ENCODE measurements at places on chromosomes 1 and 21.

DNA sequence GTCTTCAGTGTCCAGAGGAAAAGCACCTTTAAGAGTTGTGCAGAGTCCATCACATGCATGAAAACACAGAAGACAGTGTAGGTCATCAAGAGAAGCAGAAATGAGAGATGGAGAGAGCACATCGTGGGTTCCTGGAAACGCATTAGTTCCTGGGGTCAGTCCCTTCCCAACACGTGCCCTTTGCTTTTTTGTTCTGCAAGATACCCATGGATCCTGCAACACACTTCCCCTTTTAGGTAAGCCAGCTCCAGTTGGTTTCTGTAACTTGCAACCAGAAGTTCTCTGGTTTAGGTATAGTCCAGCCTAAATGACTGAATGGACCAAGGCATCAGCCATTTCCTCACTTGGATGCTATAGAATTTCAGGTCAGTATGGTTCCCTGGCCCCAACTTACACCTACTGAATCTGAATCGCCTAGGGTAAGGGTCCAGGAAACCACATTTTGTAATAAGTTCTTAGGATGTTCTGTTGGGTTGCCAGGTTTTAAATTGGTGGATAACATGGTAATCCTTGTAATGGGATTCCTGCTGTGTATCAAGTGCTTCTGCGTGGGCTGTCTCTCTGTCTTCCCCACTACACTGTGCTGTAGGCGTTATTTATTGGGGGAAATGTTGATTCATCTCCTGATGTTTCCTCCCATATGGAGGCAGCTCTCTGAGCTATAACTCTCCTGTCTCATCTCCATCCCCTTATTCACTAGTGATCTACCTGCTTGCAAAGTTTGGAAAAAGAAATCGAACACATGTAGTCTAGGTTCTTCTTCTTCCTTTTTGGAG is 230.6 kb downstream of the TNR start:
- DNase-seq = no peak

DNA sequence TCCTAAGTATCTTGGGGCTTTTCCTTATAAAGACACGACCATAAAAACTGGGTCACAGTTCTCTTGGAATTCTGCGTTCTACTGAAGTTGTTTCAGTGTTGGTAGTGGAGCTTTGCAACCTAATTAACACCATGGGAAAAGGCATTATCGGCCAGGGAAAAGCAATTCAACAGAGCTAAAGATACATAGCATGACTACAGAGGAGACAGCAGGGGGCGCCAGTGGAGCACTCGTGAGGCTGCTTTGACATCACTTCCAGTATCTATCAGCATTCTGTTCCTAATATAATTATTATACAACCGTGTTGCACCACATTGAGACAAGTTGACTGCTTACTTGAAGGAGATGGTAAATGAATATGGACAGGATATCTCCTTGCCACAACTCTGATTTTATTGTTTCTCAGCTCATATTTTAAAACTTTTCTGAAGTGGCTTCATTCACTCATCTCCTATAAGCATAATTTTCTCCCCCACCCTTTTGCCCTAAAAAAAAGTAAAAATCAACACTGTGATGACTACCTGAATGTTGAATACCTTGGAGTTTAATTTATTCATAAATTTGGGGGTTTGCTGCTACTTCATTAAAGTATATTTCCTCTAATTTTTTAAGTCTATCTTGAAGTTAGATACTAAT is 39.4 kb downstream of the ZP4 start:
- no peak for DNase-seq

DNA sequence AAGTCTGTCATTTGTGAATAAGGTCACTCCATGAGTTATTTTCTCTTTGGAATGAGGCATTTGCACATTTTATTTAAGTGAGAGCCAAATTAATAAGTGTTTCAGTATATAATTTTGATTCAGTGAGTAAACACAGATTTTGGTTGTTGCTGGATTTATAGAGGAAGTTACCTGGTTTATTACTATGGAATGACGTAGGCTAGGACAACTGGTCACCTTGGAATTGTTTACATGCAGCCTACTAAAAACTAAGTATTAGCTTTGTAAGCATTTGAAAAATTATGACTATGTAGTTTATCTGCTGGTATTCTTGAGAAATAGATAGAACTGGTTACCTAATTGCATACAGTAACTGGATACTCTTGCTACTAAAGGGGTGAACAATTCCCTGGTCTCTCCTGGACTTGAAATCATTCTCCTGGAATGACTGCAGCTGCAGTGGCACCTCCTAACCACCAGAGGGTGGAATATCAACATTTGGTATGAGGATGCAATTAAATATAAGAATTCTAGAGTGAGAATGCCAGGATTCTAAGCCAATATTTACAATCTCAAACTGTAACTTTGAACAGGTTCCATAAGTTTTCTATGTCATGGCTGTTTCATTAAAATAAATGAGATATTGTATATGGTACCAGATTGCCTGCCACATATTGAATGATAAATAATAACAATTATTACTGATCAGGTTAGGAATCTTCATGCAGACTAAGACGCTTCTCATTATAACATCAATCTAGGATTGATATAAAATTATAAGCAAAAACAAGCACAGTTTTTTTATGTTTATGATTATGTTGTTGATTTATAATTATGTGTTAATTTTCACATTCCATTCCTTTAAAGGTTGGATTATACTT is 3.5 kb upstream of the KRTAP27-1 start:
- DNase-seq = no peak

GRCh38 chr1:206723805-206724472 is 39.2 kb downstream of the MAPKAPK2 start:
- no peak for DNase-seq

- no peak for DNase-seq
Measured at GRCh38 chr1:248243204-248243603, 12.0 kb downstream of the OR2M4 start.

DNA sequence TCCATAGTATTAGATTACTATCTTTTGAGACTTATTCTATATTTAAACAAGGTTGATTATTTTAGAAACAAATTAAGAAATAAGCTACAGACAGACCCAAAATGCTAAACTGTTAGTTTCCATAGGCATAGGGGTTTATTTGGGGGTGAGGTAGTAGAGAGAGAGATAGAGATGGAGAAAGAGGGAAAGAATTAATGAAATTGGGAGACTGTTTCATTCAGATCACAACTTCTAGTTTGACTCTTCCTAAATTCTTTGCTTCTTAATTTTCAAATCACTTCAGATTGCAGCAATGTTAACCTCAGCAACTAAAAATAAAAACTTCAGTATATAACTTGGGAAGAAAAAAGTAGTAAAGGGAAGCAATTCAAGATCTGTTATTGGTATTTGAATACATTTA is 3.4 kb downstream of the JUN start:
- DNase-seq = no peak

DNA sequence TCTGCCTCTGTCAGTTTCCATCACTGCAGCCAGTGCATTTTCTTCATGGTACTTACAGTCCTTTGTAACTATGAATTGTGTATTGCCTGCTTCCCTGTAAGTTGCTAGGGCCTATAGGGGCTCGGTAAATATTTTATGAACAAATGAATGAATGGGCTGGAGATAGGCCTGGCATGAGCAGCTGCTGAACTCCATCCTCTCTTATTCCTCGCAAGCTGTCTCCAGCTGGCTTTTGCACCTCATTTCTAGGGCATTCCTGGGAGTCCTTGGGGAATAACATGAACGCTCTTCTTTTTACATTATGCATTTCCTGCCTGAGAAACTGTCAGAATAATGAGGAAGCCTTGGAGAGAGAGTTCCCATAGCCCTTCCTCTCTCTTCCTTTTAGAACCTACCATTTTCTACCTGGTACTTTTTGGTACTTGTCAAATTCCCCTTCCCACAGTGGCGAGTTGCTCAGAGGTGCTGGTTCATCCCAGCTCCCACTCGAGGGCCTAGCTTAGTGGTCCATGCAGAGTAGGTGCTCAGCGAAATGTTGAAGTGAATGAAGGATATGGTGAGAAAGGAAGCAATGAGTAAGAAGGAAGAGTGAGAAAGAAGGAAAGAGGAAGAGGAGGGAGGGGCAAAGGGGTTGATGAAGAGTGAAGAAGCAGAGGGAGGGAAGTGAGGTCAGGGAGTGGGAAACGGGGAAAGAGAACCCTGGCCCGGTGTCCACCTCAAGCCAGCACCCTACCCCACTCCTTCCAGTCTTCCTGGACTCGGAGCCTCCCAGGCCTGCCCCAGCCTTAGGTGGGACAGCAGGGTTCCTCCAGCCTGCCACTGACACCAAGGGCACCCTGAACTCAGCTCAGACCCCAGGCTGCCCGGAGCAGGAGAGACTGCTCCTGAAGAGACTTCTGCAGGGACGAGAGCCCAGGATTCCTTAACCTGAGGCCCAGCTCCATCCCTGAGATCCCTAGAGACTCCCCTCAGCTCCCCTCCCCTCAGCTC is 29.6 kb downstream of the KCNC4 start:
- DNase-seq = no peak

GRCh38 chr1:60950224-60951063 is 131.9 kb upstream of the NFIA start:
- no peak for DNase-seq

GRCh38 chr1:73910466-73910865 is 287.5 kb downstream of the LRRIQ3 start:
- DNase-seq = no peak

GRCh38 chr21:41425954-41426675 is at the start of gene MX1:
Gene MX1, plus strand, starts transcription at chr21:41426239. Its CDS starts 5,832 bp downstream, at chr21:41432071.
- DNase-seq = no peak

DNA sequence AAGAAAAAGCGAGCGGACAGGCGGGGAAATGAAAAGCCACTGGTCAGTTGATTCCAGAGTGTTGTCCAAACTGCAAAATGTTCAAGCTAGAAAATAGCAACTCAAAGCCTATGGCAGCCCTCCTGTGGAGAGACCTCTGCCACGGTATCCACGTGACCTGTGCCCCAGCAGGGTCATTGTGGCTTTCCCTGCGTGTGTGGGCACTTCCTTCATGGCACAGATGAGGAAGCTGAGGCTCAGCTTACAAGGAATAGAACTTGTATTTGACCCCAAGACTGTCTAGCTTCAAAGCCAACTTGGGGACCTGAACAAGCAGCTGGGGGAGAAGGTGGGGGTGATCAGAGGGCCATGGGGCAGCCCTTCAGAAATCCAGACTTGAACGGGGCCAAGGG is 15.6 kb upstream of the PLEKHG5 start:
- DNase-seq = no peak

DNA sequence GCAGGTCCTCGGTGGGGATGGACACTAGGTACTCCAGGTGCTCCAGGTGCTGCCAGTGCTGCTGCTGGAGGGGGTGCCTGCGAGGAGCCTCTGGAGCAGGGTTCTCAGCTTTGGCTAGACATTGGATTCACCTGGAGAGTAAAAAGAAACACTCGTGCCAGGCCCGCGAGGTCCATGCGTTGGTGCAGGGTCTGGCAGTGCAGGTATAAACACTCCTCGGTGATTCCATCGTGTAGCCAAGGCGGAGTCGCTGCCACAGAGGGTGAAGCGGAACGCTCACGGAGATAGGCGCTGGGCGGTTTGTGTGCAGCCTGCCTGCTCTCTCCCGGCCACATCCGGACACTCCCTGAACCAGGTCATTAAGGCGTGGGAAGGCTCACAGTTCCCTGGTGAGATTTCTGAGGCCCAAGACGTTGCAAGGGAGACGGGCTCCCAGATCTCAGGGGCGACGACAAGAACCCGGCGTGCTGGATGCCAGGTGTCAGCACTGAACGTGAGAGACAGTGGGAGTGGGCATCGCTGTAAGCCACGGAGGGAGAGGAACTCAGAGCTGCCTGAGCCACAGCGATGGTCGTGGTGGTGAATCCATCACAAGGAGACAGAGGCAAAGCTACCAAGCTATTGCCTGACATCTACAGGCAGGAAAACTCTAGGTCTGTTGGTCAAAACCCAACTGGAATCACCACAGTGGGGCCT is 17.2 kb upstream of the SUMO3 start:
- no peak for DNase-seq

GRCh38 chr21:16192902-16193301 is 463.1 kb downstream of the USP25 start:
- no peak for DNase-seq

DNA sequence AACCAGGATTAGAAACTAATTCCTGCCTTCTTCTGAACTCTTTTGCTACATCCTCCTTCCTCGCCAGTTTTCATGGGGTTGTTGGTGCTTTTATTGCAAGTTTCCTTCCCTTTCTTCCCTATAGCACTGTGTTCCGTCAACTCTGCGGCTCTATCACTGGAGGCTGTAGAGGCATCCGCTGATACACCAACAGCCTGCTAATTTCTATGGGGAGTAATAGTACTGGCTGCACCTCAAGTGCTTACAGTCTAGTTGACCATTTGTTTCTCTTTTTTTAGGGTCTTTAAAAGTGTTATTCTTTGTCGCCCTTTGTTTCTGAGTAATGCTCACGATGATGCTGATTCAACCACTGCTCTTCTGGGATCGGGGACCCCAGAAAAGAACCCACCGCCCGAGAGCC is 746 bp downstream of the MIS18A start:
- no peak for DNase-seq

- DNase-seq = no peak
Measured at GRCh38 chr1:39405358-39405757, 86.1 kb upstream of the BMP8A start.

- DNase-seq = peak; percentile 80
Measured at GRCh38 chr1:154328318-154329151, 3.2 kb downstream of the ATP8B2 start.

- DNase-seq = no peak
Measured at GRCh38 chr1:215529111-215529510, 38.0 kb upstream of the KCTD3 start.

Measured in NCI-H187 (cell line).